SIG-M5 (cell line): ENCODE measurements at places on chromosomes 2 and 18.

DNA sequence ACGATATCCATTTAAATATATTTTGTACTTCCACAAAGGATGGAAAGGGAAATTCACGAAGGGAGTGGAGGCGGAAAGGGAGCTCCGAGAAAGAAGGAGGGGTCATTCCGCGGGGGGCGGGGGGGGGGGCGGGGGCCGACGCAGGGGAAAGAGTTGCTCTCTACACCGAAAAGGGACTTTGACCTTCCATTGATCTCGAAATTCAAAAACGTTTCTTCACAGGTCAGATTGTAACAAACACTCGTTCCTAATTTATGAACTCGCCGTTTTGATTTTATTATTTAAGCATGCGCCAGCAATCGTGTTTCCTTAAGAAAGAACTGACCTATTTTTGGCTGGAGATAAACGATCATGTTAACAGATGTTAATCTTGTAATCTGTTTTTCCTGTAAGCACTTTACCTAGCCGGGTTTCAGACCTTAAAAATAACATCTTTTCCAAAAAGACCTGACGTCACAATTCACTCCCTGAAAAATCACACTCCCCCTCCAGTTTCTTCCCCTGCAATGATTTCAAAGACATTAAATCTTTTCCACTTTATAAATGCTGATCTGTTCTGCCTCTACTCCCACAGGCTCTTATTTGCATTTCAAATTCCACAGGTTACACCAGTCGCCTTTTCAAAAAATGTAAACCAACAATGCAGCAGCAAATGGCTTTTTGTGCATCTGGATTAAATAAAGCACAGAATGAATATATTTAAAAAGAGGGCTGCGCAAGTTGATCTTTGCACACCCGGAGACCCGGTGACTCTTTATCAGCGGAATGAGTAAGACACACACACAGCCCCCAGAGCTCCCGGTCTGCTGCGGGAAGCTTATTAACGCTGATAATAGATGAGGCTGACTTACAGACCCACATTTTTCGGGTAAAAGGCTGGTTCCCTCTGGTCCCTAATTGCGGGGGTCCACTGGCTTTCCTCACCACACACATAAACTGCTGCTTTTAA, 1.6 kb downstream of the ZNF516 start:
- DNase-seq, result no peak

GRCh38 chr2:73823916-73824523, 4.7 kb upstream of the STAMBP start:
- DNase-seq, result peak; percentile 16

- DNase-seq, result no peak
Measured at GRCh38 chr18:46401486-46402070, 255.4 kb downstream of the LOXHD1 start.

DNA sequence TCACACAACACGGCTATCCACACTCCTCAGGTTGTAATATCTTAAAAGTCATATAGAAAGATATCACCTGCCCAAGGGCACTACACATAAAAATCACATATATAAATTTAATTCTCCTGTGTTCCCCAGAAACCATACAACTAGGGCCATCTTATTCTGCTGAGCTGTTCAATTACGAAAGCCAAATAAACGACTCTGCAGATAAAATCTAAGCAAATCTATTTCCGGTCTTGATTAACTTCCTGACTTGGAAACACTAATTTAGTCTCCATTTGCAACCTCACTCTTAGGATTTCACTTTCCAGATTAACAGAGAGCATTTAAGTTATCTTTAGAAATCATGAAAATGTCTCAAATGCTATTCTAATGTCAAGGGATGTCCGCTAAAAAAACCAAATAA, 23.9 kb upstream of the STK17B start:
- DNase-seq, result no peak

- DNase-seq, result no peak
Measured at GRCh38 chr18:49025767-49026500, 75.2 kb upstream of the SMAD7 start.

DNA sequence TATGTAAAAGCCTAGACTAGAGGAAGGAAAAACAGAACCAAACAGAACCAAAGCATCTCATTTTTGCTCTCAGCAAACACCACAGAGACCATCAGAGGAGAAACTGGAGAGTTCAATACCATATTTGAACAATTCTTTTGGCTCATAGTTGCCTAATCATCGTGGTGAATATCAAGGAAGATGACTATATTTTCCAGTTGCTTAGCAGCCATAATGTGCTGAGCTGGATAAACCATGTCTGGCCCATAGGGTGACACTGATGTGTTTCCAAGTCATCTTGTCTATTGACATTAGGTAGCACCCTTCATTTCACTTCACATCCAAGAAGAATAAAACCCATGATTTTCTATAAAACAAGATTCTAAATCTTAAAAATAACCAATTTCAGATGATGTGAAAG, 5.9 kb upstream of the XRCC5 start:
- DNase-seq, result no peak

DNA sequence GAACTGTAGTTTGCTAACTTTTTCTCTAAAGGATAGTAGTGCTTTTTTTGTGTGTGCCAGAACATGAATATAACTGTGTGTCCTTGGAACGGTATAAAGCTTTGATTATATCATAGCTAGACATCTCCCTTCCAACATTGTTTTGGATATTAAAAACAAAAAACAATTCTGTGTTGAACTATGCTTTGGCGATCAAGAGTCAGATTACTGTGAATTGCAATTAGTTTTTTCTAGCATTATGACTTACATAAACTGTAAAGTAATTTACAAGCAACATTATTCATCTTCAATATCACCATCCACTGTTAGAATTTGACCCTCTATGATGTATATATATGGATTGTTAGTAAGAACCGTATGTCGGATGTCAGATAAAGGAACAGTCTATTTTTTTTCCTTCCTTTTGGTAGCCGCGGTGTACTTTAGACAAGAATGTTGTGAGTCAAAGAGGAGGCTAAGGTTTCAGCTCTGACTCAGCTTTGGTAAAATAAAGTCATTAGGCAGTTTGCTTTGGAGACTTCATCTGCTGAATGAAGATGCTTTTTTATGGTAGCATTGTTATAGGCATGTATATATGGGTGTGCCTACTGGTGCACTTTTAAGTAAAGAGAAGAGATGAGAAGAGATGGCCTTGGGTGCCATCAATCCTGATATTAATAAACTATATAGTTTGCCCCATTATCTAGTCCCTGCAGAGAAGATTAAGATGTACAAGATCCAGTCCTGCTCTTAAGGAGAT, 76.4 kb downstream of the LTBP1 start:
- DNase-seq, result no peak

DNA sequence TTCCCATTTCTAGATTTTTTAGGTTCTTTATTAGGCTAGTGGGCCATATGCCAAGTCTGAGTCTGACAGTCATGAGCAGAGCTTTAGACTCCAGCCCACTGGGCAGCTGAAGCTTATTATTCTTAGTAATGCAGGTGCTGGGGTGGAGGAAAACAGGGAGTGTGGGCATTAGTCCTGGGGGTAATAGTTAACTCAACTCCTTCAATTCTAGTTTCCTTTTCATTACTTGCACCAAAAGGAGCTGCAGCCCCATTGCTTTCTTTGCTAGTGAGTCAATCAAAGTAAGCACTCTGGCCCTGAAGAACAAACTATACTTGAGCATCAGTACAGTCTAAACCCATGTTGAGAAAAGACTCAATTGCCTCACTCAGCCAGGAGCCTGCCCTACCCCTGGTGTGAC, 35.5 kb downstream of the ICOS start:
- no peak for DNase-seq

DNA sequence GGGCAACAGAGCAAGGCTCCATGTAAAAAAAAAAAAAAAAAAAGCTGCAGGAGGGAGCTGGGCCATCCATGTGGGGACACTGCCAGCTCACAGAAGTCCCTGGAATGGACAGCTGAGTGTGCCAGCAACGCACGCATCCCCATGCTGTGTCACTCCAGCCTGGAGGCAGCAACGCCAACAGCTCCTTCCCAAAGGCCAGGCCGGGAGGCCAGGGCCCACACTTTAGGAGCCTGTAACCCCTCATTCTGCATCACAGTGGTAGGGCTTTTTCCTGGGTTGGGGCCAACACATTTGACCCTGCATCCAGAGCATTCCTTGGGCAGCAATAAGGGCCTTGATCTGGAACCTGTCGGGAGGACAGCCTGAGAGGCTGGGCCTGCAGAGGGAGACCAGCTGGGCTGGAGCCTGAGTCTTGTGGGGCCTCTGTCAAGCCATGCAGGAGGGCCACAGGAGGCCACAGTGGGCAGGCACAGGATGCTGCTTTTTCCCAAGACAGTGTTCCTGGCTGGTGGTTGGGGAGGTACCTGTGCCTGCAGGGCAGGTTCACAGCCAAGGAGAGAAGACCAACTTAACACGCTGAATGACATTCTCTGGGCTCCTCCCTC, 16.8 kb upstream of the KCNK3 start:
- no peak for DNase-seq

DNA sequence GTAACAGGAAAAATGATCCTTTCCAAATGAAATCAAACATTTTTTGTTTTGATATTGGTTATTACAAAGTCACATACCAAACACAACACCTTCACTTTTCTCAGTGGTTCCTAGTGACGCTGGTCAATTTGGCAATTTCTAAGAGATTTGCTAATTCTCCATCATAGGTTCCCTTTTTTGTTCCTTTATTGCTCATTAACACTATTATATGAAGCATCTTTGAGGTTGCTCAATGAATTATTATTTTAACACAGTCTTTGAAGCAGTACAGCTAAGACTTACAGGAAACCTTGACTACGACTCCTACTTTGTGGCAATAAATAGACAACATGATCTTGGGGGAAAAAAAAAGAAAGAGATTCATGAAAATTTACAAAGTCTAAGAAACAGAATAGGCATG, 152.2 kb upstream of the VRK2 start:
- DNase-seq, result no peak

DNA sequence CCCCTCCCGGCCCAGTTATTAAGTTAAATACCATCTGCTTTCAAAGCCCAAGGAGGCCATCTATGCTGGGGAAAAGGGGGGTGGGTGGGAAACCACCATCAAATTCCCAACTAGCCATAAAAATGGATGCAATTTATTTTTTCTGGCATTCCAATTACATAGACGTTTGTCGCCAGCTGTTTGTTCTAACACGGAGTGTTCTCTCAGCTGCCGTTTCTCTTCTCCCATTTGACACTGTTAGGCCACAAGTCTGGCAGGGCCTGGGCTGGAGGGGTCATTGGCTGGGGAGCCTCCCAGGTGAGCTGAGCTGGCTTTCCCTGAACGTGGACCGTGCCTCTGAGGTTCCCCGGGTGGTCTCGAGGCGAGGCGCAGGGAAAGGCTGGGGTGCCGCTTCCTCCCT, 16.6 kb downstream of the ATOH8 start:
- no peak for DNase-seq

DNA sequence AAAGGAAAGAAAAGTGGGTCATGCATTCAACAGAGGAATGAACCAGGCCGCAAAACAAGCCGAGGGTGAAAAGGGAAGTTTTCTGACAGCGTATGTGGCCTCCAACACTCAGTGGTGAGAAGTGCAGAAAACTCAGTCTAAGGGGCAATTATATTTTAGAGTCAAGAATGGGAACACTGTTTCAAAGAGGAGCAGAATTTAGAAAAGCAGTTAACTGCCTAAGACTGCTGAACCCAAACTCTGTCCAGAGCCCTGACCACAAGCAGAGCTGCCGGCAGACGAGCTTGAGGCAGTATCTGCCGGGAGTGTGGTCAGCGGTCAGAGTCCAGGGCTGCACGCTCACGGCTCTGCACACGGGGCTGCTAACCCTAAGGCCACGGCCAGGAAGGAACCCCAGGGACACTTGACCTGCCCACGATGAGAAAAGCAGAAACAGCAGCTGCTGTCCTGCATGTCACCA, 347.0 kb upstream of the ID2 start:
- DNase-seq, result no peak

DNA sequence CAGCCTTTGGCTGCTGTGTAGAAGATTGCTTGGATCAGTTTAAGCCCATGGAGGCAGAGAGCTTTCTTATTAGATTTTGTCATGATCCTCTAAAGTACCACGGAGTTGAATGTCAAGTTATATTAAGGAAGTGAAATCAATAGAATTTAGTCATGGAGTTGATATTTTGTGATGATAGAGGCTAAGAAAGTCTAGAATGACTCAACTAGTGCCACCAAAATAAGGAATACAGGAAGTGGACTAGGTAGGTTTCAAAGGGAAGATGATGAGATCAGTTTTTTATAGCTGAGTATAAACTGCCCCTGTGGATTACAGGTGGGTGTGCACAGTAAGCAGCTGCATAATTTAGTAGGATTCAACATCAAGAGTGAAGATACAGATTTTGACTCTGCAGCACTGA, 25.2 kb downstream of the FBXO36 start:
- DNase-seq, result no peak

DNA sequence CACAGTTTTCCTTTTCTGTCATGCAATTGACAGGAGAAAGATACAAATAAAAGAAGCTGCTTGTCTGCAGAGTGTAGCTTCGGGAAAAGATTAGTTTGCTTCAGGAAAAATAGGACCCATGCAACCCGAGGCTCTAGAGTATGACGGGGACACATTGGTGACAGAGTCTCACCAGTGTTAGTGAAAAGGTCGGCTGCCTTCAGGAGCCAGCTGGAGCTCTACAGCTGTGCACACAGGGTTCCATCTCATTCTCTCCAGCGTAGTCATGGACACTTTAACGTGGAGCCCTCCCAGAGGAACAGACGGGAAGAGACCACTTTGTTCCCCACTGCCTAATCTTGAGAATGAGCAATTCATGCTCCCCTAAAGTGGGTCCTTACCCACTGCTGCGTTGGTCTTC, 42.9 kb downstream of the FECH start:
- DNase-seq, result no peak

GRCh38 chr2:6648596-6649247, 217.0 kb downstream of the CMPK2 start:
- DNase-seq, result no peak

DNA sequence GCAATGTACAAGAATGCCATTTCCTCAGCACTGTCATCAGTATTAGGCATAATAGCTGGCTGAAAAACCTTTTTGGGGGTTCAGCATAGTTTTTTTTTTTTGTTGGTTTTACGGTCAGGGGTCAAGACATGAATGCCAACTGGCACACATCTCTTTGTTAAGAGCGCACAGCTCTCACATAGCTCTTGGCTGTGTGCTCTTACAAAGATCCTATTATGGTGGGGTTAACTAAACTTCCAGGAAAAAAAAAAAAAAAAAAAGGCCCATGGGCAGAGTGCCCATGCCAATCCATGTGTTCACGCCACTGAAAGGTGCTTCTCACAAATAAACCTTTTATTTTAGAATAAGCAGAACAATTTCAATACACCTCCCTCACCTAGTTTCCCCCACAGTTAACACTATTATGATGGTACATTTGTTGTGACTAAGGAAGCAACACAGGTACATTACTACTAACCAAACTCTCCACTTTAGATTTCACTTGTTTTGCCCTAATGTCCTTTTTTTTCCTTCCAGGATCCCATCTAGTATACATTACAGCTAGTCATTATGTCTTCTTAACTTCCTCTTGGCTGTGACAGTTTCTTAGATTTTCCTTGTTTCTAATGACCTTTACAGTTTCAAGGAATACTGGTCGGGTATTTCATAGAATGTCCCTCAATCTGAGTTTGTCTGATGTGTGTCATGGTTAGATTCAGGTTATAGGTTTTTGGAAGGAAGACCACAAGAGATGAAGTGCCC, 56.3 kb downstream of the C2orf74 start:
- DNase-seq, result no peak
